ENCODE measurements at places on chromosomes 5 and 9.

DNA sequence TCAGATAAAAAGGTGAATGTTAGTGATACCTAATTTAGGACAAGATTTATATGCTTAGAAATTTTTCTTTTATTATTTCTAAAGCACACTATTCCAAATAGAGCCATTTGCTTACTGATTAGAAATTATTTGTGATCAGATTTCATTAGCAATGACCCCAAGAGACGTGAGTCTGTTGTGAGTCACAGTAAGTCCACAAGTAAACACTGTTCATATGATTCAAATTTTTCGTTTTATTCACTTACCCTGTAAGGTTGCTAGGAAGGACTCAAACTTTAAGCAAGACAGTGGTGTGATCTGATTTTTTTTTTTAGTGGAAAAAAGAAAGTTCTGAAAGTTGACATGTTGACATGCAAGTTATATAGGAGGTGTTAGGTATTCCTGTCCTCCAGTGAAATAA, 1.2 kb downstream of the CARD6 start:
- no peak for DNase-seq

- DNase-seq, result no peak
Measured at GRCh38 chr9:89006996-89007967, 16.0 kb downstream of the S1PR3 start.

- no peak for DNase-seq
Measured at GRCh38 chr5:78893940-78894677, 91.0 kb downstream of the ARSB start.

GRCh38 chr5:135190416-135191083, 156.5 kb upstream of the PITX1 start:
- no peak for DNase-seq

DNA sequence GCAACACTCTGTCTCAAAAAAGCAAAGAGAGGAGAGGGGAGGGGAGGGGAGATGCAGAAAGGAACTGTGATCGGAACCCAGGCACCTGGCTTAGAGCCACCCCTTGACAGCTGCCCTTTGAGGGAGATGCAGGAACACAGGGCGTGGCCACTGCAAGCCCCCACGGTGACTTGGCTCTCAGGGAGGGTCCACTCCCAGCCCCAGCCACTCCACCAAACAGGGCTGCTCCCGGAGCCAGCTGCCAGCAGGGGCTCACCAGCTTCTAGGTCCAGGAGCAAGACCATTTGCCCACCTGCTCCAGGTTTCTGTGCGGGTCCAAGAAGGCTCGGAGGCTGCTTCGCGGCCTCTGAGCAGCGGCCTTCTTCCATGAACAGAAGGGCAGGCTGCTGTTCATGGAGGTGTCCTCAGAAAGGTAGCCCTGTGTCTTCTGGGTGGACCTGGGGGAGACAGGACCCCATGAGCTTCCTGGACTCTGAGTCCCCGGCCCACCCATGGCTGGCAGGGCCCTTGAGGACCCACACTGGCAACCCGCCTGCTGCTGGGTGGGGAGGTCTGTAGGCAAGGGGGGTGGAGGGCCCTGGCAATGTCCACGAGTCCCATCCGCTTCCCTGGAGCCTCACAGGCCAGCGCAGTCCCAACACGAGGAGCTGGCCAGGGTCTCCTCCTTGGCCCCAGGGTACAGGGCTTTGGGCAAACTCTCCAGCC, 7.9 kb downstream of the C9orf50 start:
- no peak for DNase-seq

DNA sequence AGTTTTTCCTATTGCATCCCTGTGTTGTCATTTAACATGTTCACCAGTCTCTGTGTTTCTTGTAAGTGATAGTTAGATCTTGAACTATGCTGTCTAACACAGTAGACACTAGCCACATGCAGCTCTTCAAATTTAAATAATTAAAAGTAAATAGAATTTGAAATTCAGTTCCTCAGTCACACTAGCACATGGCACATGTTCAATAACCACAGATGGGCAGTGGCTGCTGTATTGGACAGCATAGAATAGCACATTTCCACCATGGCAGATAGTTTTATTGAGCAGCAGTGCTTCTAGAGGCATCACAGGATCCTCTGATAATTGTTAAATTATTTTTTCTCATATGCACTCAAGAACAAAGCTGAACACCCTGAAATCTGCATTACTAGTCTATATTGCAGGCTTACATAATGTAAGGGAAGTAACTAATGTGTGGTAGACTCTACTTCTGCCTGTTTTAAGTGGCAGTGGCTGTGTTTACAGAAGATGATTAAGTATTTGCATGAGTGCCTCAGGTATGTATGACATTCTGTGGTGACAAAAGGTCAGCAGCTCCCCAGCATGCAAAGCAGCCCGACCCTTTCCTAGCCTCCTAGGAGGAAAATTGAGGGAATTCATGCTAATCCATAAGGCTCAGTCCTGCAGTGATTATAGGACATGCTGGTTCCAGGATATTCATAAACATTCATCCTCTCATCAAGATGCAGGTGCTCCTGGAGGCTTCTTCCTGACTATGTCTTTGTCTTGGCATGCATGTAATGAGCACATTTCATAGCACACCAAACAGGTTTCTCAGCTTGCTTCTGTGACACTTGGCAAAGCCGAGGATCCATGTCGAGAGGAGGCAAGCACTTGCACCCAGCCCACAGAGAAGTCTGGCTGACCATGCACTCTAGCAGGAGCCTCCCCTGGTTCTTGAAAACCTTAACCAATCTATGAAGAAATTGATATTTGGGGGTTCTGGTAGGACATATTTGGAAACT, 45.5 kb downstream of the SH3RF2 start:
- DNase-seq, result no peak

GRCh38 chr5:61293071-61293470, 39.0 kb upstream of the ZSWIM6 start:
- DNase-seq, result no peak

DNA sequence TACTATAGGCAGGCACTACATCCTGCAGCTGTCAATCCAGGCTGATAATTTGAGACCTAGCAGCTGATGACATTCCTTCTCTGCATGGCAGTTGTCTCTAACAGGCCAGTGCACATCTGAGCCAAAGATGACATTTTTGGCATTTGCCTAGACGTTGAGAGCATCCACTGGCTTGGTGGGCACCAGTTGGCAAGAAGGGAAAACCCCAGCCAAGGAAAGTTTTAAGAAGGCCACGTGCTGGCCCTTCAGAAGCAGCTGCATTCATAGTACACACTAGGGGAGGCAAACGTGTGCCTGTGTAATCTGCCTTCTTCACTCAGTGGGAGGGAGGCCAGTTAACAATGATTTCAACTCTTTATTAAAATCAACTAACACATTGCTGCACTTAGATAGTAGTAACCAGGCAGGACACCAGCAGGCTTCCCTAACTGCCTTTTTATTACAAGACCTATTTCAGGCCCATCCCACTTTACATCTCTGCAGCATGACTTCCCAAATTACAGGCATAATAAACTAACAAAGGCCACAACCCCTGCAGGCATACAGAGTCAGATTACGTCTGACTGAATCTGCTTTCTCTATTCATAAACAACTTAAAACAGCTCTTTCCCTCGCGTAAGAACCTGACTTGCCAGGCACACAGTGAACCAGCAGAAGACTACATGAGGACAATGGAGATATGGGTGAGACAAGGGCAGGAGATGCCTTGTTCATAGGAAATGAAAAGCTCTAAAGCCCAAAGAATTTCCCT, 576.3 kb downstream of the PDE4D start:
- DNase-seq, result no peak

GRCh38 chr9:81522716-81523551, 166.4 kb downstream of the TLE1 start:
- DNase-seq, result no peak

GRCh38 chr5:142012186-142012785, 541 bp downstream of the GNPDA1 start:
- peak; percentile 67 for DNase-seq
